ENCODE measurements at places on chromosomes 3 and 15.

DNA sequence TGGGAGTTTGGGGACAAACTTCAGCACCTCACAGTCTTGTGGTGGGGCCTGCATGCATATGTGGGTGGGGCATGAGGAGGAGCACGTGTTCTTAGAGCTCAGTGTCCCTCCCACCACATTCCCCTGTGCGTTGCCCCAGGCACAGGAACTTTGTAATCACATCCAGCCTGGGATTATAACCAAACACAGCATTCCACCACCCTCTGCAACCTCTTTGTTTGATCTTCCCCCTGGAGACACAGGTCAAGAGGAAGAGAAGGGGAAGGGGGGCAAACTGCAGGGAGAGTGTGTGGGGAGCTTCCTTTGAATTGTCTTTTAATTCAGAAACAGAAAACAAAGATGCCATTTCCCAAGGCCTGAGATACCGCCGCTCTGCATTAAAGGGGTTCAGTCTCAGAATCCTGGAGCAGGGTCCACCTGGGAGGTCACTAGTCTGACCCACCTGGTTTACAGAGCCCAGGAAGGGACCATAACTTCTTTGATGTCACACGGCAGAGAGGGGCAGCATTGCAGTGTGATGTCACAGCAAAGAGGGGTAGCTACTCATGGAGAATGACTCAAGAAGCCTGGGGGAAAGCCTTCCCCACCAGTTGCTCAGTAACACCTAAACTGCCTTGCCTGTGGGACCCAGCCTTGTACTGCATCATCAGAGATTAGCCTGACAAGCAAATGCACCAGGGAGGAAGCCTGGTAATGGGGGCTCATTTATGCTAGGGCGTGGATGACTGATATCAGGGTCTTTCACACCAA is 106.3 kb upstream of the RNU6-1 start:
- no peak for DNase-seq

DNA sequence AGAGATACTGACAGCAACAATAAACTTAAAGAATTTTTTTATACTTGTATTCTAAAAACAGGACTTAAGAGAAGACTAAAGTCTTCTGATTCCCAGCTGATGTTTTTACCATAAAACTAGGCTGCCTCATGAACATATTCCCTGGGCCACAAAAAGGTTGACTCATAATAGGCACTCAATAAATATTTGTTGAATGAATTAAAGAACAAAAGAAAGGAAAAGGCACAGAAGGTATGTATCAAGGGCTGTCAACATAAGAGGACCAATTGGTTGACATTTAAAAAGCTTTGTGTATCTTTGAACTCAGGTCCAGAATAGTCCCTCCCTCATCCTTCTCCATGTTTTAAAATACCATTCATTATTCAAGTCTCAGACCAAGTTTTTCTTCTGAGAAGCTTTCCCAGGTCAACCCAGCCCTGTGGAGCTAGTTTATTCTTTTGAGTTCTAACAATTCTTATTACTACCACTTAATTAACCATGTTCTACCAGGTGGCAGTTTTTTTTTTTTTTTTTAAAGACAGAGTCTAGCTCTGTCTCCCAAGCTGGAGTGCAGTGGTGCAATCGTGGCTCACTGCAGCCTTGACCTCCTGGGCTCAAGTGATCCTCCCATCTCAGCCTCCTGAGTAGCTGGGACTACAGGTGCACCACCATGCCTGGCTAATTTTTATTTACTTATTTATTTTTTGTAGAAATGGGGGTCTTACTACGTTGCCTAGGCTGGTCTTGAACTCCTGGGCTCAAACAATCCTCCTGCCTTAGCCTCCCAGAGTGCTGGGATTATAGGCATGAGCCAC is 17.5 kb upstream of the ARHGEF3 start:
- no peak for DNase-seq

- DNase-seq = no peak
Measured at GRCh38 chr3:126912491-126913195, 70.3 kb upstream of the PLXNA1 start.

GRCh38 chr3:8112587-8112986 is 389.0 kb upstream of the LMCD1 start:
- DNase-seq = no peak

DNA sequence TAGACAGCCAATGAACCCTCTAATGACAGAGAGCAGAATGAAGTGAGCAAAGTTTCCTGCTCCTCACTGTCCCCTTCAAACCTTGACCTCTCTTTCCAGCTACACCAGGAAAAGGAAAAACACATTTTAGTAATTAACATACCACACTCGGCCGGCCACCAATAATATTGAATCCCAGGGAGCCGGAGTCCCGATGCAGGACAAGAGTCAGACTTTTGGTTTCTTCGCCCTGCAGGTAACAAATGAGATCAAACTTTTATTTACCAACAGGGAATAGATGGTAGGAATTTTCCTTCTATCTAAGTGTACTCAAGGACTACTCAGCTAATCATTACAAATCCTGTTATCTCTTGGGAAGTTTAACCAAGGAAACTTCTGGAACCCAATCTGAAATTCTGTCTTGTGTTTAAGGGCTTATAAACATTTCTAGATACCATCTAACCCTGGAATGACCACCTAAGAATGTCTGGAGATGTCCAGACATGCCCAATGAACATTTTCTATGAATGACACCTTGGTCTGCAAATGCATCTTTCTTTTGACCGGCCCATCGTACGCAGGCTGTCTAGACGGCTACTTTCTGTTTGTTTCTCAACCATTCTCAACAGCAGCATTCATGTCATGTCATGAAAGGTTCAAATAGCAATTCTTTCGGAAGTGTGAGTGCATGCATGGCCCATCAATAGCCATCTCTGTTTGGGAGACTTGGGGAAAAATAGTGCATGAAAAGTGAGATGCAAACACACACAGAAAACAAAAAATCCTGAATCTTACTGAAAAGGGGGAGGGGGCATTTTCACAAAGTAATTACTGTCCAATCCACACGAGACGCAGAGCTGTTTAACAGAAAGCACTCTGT is 16.1 kb downstream of the PDZRN3 start:
- DNase-seq = no peak

- DNase-seq = no peak
Measured at GRCh38 chr15:75069301-75069925, 46.0 kb downstream of the PPCDC start.

GRCh38 chr3:49519296-49519695 is 35.0 kb upstream of the BSN start:
- DNase-seq = no peak

GRCh38 chr3:171454041-171454440 is 6.2 kb downstream of the TNIK start:
- no peak for DNase-seq

DNA sequence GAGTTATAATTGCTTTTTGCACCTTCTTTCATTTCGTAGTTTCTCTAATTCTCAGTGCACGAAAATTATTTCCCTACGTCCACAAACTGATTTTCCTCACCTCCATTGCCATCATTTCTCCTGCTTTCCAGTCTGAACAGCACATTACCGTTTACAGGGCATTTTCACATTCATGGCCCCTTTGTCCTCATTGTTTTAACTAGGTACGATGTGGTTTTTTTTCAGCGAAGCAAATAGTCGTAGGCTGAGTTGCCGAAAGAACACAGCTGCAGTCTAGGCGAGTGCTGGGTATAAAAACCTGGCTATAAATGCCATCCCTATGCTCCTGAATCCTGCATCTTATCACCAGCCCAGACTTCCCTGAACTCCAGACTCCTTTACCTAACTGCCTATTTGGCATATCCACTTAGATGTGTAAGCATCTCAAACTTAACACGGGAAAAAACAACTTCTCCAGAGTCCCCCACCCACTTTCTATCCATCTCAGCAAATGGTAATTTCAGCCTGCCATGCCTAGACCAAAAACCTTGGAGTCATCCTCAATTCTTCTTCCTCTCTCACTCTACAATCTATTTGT is 691 bp upstream of the FSIP1 start:
- no peak for DNase-seq

DNA sequence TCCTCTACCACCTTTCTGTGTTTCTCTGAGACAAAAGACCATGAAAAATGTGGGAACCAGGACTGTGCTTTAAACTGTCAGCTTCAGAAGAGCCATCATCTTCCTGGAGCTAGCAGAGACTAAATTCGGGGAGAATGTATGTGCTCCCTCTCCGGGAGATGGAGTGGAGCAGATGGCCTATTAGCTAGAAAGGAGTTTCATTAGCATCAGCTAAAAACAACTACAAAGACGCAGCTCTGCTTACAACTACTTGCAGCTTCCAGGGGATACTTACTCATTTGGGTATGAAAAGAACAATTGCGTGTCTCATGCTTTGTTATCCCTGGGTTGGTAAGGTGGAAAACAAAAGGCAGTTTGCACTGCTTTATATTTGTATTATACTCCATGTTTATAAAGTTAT is 159.6 kb downstream of the MFSD1 start:
- DNase-seq = no peak

- DNase-seq = no peak
Measured at GRCh38 chr15:90571063-90571541, 41.4 kb downstream of the CRTC3 start.

DNA sequence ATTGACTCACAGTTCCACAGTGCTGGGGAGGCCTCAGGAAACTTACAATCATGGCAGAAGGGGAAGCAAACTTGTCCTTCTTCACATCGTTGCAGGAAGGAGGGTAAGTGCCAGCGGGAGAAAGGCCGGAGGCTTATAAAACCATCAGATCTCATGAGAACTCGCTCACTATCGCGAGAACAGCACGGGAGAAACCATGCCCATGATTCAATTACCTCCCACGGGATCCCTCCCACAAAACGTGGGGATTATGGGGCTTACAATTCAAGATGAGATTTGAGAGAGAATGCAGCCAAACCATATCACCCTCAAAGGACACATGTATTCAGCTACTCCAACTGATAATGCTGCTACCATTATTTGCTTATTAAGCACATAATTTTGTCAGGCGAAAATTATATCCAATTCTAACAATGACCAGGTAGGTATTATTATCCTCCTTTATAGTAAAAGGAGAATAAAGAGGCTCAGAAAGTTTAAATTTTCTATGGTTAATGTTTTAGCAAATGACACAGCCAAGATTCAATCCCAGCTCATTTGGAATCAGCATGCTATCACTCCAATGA is 327.2 kb upstream of the CDIN1 start:
- no peak for DNase-seq

- no peak for DNase-seq
Measured at GRCh38 chr15:34795267-34796081, at the start of gene ACTC1. Gene ACTC1 (minus strand): TSS chr15:34795549. CDS start chr15:34794808, 741 bp downstream.

GRCh38 chr3:134179508-134179907 is 71.2 kb downstream of the RYK start:
- DNase-seq = no peak

DNA sequence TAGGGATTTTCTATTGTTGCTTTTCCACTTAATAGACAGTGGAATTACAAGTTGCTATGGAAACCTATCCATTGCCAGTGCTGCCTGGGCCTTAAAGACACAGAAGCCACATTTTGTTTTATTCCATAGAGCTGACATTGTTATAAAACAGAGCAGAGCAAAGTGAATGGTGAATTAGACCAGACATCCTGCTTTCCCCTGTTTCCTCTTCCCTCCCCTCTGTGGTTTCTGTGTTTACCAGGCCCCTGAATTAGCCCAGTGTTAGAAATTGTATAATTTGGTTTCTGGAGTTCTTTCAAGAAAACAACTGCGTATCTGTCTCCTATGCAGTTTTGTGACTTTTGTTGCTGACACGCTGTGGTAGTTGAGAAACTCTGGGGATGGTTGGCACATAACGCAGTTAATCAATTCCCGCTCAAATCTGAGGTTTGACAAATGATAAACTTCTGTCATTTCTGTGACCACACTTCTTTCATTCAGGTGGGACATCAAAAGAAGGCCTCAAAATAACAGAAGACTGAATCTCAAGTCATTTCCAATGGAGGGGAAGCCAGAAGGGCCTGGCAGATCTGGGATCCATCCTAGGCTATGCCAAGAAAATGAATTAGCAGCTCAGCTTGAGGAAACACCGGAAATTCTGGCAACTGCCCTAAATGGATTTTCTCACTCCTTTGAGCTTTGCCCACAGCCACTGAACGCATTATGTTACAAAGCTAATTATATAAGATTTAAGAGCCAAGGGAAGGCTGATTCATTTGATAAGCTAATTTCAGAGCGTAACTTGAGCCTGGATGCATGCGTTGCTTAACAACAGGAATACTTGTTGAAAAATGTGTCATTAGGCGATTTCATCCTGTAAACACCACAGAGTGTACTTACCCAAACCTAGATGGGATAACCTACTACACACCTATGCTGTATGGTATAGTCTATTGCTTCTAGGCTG is 46.9 kb downstream of the NR1D2 start:
- DNase-seq = no peak

DNA sequence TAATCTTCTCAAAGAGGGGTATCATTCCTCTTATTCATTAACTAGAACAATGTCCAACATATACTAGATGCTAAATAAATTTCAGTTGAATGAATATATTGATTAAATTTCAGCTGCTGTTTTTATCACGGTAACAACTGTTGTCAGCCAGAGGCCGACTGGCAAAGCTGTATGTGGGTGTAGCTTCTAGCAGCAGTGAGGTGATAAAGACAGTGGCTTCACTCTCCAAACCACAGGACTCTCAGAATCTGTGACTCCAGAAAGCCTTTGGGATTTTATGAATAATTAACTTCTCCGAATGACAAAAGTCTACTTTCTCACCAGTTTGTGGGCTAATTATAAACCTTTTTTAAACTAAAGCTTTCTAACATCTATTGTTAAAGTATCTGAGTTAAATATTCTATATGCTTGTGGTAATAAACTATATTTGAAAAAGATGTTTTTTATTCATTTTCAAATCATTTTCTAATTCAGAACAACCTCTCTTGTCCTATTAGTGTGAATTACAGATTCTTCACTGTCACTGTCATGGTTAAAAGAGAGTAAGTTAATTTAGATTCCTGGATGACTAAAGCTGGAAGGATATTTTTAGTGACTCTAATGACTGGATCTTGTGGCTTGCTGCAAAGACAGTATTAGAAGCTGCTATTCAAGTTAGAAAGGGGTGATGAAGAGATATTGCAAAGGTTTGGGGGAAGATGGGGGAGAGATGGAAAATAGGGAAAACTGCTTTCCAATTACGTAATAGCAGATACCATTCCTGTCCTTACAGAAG is 796.4 kb upstream of the ARPP21 start:
- no peak for DNase-seq

- no peak for DNase-seq
Measured at GRCh38 chr3:192011137-192011536, 550.2 kb downstream of the PYDC2 start.

DNA sequence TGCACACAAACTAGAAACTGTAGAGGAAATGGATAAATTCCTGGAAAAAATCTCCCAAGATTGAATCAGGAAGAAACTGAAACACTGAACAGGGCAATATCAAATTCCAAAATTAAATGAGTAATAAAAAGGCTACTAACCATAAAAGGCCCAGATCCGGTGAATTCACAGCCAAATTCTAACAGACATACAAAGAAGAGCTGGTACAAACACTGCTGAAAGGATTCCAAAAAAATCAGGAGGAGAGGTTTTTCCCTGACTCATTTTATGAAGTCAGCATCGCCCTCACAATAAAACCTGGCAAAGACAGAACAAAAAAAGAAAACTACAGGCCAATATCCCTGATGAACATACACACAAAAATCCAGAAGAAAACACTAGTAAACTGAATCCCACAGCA is 462.4 kb upstream of the THBS1 start:
- no peak for DNase-seq
